Stimulated activated CD4-positive, alpha-beta T cell treated with anti-CD3 and anti-CD28 coated beads, Interleukin-2, amount 100 ng/mL, for 24 hours (primary cell): ENCODE measurements at places on chromosomes 2 and 18.

GRCh38 chr2:239015218-239015900, 167.5 kb downstream of the TWIST2 start:
- DNase-seq, result no peak

DNA sequence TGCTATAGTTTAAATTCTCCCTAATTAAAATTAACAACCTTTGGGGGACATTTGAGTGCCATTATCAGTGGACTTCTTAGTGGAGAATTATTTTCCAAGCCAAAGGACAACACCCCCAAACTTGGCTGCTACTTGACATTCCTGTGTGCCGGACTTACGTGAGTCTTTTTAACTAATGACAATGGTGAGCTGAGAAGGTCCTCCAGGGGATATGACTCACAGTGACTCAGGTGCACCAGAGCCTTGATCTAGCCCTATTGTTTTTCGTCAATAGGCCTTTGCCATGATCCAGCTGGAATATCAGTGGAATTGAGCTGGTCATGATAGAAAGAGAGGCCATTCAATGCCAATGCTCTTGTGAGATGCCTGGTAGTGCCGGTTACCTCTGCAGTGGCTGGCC, 118.1 kb upstream of the CXCR4 start:
- no peak for DNase-seq

DNA sequence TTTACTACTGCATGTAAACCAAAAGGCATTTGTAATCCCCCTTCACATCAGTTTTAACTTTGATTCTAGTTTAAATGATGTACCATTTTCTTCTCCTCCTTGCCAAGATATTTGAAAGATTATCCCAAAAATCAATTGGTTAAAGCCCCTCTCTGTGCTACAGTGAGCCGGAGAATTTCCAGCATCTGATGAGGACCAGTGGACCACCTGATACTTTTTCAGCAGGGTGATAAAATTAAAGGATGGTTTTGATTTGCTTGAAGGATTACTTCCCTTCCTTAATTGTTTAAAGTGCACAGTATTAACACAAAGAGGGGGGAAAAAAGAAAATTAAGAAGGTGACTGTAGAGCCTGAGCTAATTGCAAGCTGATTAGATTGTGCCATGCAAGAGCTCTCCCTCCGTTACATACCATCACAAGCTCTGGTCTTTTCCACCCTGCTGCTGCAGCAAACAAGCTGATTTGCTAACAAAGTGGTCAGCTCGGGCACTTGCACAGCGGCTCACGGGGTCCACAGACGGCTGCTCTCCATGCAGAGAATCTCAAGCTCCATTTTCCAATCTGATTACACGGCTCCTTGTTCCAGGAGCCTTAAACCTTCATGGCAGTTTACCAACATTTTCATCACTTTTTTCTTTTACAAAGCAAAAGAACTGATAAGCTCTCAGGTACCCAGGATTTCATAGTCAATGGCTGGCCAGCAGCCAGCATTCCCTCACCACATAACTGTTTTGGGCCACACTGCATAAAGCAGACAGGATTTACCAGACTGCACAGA, 22.1 kb downstream of the FIGN start:
- no peak for DNase-seq

GRCh38 chr18:40356168-40356567, 1598.9 kb upstream of the PIK3C3 start:
- DNase-seq, result no peak

DNA sequence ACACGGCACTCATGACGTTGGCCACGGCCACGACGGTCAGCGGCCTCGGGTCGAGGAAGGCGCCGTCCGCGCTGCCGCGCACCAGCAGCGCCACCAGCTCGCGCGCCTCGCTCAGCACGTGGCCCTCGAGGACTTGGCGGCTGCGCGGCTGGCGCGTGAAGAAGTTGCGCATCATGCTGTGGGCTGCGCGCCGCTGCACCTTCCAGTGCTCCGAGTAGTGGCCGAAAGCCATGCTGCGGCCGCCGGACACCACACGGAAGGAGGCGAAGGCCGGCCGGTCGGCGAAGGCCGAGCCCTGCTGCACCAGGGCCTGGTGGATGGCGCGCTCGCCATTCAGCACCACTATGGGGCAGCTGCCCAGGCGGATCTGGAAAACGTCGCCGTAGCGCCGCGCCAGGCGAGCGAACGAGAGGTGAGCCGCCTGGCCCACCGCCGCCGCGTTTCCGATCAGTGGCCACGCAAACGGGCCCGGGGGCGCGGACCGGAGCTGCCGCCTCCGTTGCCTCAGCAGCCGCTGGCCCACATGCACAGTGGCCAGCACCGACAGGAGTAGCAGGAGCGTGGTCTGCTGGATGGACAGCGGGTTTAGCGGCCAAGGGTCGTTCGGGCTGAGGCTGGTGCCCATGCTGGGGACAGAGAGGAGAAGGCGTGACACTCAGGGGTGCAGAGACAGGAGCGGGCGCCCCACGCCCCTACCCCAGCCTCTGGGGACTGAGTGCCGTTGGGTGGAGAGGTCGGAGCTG, 1.0 kb downstream of the CYP1B1 start:
- peak; percentile 30 for DNase-seq

DNA sequence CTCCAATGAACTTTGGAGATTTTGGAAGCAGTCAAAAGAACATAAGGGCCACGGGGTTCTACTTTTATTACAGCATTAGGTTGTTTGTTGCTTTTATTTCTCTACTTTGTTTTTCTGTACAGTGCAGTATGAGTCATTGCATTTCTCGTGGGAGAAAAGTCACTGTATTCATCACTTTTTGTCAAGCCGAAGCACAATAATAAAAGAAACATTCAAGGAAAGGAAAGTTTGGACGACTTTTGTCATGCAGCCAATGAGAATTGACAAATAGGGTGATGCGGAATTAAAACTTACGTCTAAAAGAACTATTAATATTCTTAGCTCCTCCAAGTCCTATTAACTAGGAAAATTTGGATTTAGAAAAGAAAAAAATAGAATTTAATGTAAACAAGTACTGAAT, 209.9 kb downstream of the TMEM182 start:
- DNase-seq, result no peak

GRCh38 chr18:57640236-57640635, 18.6 kb upstream of the NARS1 start:
- no peak for DNase-seq

DNA sequence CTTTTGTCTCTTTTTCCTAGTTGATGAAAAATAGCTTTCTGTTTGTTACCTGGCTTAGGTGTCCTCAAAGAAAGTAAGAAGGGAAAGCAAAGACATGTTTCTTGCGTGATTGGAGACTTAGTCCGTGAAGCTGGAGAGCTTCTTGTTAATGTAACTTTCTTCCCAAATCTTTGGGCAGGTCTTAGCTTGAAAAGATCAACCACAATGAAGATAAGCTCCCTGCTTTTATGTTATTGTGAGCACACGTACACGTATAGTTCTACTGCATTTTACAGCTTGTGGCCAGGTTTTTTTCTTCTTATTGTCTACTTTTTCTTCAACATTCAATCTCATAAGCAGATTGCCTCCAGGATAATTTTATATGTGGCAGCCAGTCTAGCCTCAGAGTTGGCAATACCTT, 99.8 kb downstream of the DIS3L2 start:
- no peak for DNase-seq

DNA sequence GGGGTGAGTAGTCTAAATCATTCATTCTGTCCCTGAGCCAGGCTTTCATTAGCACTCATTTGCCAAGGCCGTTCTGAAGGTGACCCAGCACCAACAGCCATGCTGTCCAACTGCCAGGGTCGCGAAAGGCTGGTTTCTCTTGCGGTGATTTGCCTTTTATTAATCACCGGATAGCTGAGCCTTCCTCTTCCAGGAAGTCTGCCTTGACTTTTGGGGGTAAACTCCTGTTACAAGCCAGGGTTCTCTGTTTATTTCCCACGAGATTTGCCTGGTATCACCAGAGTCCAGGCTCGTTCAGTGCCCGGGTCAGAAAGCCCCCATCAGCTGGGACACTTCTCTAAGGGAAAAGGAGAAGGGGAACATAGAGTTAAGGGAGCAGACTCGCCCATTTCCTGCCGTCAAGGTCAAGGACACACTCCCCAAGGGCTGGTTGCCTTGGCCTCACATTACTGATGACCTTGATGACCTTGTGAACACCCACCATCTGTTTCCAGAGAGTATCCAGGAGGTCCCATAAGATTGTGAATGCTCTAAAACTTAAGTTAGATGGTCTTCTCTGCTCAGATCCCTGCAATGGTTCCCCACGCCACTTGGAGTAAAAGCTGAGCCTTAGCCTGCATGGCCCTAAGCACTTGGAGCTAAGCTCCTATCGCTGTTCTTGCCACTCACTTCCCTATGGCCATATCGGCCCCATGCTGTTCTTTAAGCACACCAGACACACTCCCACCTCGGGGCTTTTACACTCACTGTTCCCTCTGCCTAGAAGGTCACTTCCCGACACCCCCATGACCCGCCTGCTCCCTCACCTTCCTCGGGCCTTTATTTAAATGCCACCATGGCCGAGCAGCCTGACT, 118.0 kb upstream of the STPG4 start:
- no peak for DNase-seq

DNA sequence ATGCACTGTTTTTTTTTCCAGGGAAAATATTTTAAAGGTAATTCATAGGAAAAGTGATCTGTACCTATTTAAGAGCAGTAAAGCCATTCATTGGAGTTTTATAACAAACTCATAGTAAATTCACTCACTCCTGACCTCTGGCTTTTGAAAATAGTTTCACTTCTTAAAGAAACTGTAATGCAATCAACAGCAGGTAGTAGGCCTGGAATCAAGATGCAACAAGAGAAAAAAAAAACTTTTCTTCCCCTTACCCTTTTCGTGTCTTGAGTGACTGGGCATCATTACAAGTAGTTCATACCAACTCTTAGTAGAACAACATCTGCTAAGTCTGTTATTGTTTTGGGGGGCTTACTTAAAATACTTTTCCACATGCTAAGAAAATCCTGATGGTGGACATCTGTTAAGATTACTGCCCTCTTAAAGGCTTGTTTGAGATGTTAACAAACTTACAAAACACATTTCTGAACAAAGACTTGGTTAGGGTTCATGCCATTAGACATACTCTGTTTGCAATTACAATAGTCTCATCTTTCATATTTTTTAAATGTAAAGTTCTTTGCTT, 164.1 kb upstream of the FOSL2 start:
- no peak for DNase-seq

GRCh38 chr2:132581991-132582738, 87.8 kb downstream of the LYPD1 start:
- no peak for DNase-seq

- DNase-seq, result no peak
Observed at GRCh38 chr2:220446106-220446712, 818.8 kb downstream of the SLC4A3 start.

DNA sequence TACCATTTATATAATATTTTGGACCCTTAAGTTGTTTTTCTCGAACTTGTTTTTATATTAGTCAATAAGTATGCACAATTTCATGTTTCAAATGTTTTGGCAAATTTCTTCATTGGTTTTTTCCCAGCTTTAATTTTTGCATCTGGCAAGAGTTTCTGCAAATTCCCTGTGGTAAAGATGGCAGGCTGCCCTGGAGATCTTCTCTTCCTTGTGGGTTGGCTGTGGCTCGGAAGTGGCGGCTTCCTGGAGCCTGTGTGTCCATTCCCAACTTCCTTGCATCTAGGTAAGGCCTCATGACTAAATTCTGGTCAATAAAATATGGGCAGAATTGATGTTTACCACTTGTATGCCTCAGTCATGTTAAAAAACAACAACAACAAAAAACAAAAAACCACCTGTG, 818.6 kb downstream of the EPHA4 start:
- no peak for DNase-seq

GRCh38 chr2:217713395-217714286, 289.2 kb downstream of the TNS1 start:
- DNase-seq, result peak; percentile 82

DNA sequence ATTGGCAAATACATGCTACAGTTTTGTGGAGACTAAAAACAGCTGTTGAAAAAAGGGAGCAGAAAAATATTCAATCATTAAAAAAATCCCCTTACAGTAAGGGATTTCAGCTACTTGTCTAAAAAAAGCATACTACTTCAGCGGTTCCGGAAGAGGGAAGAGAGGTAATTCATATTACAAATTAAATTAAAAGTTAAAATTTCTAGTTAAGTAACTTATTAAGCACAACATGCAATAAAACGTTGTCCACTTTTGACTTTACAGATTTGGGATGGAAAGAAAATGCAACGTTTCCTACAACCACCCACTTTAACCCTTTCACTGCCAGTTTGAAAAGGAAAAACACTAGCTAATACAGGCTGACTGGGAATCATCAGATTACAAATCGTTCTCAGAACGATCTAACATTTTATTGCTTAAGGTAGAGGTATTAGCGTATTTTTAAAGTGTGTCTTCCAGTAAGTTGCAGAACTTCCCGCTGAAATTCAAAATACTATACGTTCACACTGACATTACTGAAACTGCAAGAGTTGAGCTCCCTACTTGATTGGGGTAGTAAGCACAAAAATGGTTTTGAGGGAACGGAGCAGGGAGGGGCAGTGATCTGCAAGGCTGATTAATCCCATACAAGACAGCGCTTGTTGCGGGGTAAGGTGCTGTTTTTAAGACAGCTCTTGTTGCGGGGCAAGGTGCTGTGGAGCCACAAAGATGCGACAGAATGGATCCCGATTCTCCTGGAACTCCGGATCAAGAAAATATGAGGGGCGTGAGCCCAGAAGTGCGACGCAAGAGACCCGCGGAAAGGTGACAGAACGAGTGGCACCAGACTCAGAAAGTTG, 743 bp downstream of the HADHA start:
- DNase-seq, result peak; percentile 33

- DNase-seq, result no peak
Observed at GRCh38 chr2:24731923-24732322, 61.3 kb downstream of the PTRHD1 start.

- DNase-seq, result no peak
Observed at GRCh38 chr2:149828520-149829210, 241.1 kb upstream of the MMADHC start.

GRCh38 chr2:175854129-175854528, 147.9 kb downstream of the LNPK start:
- DNase-seq, result no peak

DNA sequence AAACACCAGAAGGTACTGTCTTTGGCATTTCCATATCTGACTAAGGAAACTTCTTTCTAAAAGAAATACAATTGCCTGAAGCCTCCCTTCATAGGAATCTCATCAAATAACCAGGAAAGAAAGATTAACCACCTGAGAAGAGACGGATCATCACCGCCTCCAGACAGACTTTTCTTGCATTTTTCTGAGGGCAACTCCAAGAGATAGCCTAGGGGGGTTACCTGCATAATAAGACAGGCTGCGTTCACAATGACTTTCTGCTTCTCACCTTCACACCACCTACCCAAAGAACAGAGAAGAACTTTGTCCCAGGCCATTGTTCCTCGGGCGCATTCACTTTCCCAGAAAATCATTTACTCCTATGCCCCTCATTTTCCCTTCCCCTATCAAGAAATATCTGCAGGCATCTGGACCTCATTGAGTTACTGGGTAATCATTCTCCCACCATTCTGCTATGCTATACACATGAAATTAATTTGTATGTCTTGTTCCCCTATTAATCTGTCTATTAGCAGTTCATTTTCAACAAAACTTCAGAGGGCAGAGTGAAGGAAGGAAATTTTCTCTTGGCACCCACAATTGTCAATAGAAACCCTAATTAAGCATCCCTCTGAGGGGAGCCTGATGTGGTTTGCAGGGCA, 8.3 kb upstream of the POMC start:
- no peak for DNase-seq
